ENCODE measurements at places on chromosomes 4 and X.

DNA sequence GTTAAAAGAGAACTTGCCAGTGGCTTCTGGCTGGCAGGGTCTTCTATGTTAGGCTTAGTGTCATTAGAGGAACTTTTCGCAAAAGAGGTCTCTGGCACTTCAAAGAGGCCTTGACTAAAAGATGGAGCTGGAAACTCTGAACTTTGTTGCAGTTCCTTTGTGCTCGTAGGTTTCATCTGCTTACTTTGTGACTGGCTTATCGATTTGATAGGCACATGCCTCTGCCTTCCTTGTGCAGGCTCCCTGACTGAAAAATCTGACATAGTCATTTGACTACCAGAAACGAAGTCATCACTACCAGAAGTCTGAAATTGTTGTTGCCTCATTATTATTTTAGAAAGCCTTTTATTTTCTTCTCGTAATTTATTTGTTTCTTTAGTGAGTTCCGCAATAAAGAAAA, 93.9 kb upstream of the IL13RA1 start:
- DNase-seq = no peak

DNA sequence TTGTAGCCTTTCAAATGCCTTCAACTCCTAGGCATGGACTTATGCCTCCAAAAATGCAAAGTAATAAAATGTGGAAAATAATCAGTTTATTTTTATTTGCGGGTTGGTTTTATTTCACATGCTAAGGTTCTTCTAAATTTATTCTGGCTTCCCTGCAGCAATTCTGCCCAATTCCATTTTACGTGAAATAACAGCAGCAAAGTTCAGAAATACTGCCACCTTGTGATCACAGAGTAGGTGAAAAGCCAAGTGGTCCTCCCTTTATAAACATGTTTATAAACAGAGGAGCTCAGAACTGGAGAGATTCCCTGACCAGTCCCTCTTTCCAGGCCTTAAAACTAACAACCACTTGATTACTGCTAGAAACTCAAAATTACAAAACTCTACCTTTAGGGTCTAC, 14.7 kb upstream of the DCHS2 start:
- no peak for DNase-seq

DNA sequence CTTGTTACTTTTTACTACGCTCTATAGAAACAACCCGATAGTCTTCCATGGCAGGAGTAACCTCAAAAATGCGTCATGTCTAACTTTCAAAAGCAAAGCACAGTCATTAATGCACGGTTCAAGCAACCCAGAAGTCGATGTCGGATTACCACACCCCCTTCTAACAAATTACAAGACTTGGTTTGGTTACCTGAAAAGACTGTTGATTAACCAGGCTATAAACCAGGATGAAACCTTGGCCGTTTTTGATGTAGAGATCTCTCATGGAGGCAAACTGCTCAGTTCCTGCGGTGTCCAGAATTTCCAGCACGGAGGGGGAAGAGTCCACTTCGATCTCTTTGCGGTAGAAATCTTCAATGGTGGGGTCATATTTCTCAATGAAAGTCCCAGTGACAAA, 2.4 kb downstream of the RAP2C start:
- DNase-seq = no peak

- no peak for DNase-seq
Measured at GRCh38 chr4:88037447-88037846, 30.0 kb downstream of the PKD2 start.

DNA sequence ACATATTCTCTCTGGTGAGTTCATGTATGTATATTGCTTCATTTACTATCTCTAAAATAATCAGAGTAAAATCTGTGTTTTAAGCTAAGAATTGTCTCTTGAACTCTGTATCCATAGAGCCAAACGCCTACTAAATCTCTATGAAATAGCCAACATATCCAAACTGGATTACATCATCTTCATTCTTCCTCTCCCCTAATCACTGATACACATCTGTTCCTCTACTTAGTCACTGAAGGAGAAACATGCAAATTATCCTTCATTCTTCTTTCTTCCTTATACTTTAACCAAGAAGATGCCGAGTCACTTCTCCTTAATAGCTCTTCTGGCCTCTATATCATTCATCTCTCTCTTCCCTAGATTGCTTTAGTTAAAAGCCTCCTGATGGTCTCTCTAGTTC, 630.4 kb upstream of the FTHL17 start:
- no peak for DNase-seq

DNA sequence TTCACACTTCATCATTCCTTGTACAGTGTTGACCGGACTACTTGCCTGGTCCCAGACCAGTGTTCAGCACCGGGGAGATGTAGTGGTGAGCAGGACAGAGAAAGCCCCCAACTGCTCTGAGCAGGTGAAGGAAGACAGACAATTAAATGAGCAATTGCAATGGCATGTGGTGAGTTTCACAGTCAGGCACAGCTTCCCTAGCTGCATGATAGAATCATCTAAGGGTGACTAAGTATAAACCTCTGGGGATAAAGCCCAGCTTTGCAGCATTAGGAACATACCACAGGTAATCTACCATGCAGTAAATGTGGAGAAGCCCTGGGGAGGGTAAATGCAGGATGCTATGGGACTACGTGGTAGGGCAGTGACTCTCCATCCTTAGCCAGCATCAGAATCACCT, 47.8 kb downstream of the TMA16 start:
- DNase-seq = no peak

DNA sequence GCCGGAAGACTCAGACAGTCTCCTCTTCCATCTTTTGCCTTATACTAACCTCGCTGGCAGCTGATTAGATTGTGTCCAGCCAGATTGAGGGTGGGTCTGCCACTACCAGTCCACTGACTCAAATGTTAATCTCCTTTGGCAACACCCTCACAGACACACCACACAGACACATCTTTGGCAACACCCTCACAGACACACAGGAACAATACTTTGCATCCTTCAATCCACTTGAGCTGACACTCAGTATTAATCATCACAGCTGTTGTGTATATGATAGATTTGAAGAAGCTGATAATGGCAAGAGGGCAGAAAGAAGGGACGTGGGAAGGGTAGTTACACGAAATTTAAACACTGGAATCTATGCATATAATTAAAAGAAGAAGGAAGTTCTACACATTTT, 139.5 kb downstream of the ANKRD50 start:
- DNase-seq = no peak

- peak; percentile 73 for DNase-seq
Measured at GRCh38 chr4:143558823-143559756, 45.6 kb downstream of the SMARCA5 start.

- no peak for DNase-seq
Measured at GRCh38 chr4:42420140-42420539, 22.9 kb downstream of the SHISA3 start.

- no peak for DNase-seq
Measured at GRCh38 chr4:26030780-26031179, 116.8 kb downstream of the SMIM20 start.

DNA sequence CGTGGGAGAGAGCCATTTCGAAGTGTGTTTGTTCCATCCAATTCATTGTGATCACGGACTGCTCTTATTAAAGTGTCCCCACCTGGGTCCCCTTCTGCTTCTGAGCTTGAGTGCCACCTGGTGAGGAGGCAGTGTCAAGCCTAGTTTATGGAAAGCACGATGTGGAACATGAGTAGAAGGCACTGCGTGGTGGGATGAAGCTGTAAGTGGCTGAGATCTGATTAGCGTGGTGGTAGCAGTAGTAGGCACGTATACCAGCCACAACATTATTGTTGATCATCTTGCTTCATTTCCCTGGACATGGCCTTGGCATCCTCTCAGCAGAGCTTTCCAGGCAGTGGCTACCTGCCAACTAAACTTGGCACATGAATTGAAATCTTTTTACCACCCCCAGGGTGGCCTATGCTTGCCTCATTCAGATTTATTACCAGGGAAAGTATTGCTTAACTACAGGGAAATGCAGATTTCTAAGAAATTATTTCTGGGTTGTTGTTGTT, 46.4 kb downstream of the GPAT3 start:
- peak; percentile 29 for DNase-seq

GRCh38 chrX:31168551-31168950, 96.7 kb upstream of the FTHL17 start:
- DNase-seq = peak; percentile 69

All from GM06990 (cell line).